ENCODE measurements at places on chromosomes 5 and 9.
A peak's percentile ranks its signal among the peaks of the same experiment; 100 is the strongest.

DNA sequence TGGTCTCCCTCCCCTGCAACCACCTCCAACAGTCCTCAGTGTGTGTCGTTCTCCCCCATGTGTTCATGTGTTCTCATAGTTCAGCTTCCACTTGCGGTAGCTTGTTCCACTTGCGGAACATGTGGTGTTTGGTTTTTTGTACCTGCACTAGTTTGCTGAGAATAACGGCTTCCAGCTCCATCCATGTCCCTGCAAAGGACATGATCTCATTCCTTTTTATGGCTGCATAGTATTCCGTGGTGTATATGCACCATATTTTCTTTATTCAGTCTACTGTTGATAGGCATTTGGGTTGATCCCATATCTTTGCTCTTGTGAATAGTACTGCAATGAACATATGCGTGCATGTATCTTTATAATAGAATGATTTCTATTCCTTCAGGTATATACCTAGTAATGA is 43.0 kb upstream of the ZFYVE16 start:
- DNase-seq, result no peak

DNA sequence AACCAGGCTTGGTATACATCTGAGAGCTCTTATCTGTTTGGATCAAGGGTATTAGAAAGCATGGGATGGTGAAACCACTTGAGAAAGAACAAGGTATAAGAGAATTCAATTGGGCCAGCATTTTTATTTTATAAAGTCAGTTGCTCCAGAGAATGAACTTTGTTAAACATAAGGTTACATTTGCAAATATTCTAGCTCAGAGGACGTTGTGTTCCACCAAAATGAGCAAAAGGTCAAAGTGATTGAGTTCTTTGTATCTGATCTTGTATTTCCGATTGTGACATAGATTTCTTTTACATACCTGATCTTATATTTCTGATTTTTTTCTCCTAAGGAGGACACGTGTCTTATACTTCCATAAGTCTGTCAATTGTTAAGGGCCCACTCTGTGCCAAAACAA is 8.6 kb upstream of the STARD4 start:
- no peak for DNase-seq

DNA sequence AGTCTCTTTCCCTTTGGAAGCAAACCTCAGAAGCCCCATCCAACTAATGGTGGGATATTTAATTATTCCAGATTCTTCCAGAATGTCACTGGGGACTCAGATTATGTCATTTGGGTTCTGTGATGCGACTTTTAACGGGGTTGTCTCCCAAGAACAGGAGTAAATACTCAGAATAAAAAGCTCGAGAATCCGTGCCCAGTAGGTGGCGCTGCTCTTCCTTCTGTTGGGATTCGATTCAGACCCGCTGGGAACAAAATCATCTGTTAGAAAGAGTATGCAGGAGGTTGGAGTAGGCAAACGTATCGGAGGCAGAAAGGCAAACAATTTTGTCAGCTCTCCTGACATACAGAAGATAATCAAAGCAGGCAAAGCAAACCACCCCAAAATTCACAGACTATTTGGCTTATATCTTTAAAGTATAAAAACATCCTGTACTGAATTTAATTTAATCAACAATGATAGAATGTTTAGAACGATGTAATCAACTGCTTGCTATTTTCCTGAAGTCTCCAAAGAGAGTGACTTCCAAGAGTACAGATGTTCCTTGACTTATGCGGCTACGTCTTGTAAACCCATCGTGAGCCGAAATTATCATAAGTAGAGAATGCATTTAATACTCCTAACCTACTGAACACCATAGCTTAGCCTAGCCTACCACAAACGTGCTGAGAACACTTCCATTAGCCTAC is 169.8 kb upstream of the RAI14 start:
- DNase-seq, result peak; percentile 86

GRCh38 chr9:125255781-125256391 is 5.7 kb upstream of the GAPVD1 start:
- DNase-seq, result no peak

DNA sequence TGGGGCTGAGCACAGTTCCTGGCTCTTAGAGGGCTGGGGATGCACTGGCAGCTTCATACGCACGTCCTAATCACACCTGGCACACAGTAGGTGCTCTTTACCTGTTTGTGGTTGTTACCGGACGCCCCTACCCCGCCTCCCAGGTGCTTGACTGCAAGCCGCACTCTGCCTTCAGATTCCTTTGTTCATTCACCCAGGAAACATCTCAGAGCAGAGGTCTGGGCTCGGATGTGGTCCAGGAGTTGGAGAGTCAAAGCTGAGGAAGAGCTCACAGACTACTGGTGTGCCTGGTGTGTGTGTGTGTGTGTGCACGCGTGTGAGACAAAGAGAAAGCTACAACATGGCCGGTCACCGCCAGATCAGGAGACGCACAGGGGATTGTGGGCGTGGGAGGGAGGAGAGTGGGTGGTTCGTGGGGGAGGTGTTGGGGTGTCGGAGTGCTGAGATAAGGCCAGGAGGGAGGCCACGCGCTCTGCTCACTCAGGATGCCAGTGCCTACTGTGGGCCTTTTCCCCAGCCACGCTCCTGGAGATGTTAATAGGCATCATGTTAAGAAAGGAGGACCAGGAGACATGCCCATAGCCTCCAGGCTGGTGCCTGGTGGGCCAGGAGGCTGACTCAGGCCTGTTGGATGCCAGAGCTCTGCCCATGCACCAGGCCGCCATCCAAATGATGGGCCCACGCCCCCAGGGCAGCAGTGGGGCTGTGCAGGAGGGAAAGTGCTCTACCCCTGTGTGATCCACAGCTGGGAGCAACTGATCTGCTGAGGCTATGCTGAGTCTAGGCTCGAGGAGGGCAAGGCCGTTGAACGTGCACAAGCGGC is 39.9 kb downstream of the CRB2 start:
- no peak for DNase-seq

DNA sequence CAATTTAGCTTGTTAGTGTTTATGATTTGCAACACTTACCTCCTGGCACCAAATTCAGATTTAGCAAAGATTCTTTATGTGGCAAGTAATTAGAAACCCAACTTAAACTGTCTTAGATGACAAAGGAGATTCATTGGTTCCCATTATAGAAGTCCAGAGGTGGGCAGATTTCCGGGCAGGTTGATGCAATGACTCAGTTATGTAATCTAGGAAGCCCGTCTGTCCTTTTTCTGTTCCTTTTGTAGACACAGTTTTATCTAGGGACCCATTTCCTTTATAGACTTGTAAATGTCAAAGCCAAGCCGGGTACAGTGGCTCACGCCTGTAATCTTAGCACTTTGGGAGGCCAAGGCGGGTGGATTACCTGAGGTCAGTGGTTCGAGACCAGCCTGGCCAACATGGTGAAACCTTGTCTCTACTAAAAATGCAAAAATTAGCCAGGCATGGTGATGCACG is 20.3 kb upstream of the ANKRD33B start:
- no peak for DNase-seq

DNA sequence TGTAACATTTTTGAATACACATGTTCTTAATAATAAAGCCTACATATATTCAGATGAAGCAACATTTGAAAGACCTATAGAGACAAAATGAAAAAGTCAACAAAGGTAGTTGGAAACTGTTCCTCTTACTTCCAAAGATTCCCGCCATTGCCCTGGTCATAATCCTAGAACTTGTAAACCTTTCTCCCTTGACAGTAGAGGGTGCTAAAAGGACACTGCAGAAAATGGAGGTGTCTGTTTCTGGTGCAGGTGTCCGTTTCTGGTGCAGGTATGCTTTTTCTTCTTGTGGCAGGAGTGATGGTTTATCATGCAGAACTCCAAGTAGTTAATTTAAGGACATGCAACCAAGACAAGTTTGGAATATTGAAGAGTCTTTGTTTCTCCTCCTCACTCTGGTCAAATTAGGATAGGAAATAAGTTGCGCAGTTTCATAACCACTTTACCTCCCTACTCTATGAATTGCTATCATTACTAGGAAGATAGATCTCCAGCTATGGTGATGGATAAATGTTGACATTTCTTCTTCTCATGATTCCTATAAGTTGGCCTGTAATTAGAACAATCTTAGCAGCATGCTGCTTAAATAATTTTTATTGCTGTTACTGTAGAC is 56.0 kb upstream of the FAM174A start:
- peak; percentile 7 for DNase-seq

GRCh38 chr9:27485158-27485557 is 38.9 kb upstream of the IFNK start:
- DNase-seq, result no peak

- peak; percentile 97 for DNase-seq
These were observed 51.7 kb downstream of the ZNF474 start for GRCh38 chr5:122180863-122181548.

DNA sequence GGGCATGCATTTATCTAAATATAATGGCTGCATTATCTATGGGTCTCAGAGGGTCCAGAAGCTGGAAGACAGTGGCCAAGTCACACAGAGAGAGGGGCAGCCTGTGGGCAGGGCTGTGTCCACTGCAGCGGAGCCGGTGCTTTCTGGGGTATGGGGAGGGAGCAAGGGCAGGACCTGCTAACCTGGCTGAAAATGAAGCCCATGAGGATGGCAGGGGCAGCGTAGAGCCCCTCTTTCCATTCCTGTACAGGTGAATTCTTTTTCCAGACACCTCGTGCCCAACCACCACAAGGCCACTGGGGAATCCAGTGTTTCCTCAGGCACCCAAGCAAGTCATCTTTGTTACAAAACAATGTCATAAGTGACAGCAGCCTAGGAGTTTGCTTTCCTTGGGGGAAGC is 305.9 kb upstream of the IRX4 start:
- DNase-seq, result no peak

GRCh38 chr9:26974927-26975326 is 18.7 kb downstream of the IFT74 start:
- no peak for DNase-seq

- peak; percentile 81 for DNase-seq
These were observed 66.3 kb upstream of the SPOCK1 start for GRCh38 chr5:137565450-137565849.

DNA sequence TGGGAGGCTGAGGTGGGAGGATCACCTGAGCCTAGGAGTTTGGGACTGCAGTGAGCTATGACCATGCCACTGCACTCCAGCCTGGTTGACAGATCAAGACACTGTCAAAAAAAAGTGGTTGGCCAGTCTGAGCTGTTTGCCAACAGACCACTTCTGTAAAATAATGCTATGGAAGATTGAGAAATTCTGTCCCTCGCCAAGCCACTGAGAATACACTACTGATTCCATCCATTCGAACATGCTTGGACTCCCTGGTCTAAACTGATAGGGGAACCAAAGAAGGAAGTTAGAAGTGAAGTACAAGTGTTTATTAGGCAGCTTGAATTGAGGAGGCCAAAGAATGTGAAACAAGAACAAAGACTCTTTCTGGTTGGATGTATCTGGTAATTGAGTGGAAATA is 27.2 kb downstream of the ENC1 start:
- no peak for DNase-seq

DNA sequence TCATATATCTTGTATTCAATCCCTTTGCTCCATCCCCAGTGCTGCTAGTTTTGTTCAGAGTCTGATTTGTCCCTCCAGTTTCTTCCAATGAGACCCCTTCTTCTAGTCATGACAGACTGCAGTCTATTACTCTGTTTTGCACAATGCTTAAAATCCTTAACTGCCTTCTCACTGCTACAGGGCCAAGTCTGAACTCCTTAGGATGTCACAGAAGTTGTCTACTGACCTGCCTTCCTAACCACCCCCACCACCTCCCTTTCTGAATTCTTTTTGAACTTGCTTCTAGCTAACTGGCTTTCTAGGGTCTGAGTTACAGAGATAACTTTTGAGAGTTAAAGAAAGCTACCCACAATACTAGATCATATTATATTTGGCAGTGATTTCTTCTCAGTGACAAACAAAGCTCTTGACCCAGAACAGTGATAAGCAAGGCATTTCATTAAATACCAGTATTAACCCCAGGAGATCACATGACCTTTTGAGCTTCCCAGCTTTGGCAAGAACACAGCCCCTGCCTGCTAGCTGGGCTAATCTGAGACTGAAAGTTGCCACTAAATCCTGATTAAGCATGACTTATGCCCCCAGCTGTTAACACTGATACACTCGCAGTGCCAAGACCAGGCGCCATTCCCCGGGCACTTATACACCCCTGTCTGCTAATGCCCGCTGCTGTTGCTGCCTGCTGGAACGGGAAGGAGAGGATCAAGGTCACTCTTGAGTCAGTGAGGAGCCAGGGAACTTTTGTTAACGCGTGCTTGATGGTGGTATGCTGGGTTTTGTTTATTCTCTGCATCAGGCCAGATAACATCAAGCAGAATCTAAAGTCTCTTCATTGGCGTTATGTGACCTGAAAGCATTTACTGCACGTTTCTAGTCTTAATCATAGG is 36.4 kb upstream of the ADAMTSL1 start:
- peak; percentile 77 for DNase-seq

DNA sequence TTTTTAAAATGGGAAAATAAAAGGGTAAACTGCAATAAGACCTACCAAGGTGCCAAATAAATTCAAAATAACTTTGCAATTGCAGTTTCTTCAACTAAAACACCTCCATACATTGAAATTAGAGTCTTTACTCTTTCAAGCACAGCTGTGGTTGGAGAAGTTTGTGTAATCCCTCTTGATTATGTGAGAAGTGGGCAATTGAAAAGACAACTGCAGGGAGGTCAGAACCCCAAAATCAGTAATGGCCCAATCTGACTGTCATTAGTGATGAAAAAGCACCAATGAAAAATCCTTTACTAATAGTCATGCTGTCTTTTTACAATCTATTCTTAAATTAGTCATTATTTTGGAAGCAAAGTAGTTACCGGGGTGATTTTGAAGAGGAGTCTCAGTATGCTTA is 116.7 kb upstream of the RGMB start:
- DNase-seq, result no peak

- DNase-seq, result no peak
These were observed 25.0 kb downstream of the STOM start for GRCh38 chr9:121345070-121345469.

GRCh38 chr9:65403721-65404120 is 118.7 kb upstream of the FOXD4L5 start:
- DNase-seq, result no peak

- no peak for DNase-seq
These were observed 79.5 kb upstream of the ZNF608 start for GRCh38 chr5:124825983-124826337.

GRCh38 chr9:122090287-122090883 is 2.7 kb downstream of the TTLL11 start:
- no peak for DNase-seq

DNA sequence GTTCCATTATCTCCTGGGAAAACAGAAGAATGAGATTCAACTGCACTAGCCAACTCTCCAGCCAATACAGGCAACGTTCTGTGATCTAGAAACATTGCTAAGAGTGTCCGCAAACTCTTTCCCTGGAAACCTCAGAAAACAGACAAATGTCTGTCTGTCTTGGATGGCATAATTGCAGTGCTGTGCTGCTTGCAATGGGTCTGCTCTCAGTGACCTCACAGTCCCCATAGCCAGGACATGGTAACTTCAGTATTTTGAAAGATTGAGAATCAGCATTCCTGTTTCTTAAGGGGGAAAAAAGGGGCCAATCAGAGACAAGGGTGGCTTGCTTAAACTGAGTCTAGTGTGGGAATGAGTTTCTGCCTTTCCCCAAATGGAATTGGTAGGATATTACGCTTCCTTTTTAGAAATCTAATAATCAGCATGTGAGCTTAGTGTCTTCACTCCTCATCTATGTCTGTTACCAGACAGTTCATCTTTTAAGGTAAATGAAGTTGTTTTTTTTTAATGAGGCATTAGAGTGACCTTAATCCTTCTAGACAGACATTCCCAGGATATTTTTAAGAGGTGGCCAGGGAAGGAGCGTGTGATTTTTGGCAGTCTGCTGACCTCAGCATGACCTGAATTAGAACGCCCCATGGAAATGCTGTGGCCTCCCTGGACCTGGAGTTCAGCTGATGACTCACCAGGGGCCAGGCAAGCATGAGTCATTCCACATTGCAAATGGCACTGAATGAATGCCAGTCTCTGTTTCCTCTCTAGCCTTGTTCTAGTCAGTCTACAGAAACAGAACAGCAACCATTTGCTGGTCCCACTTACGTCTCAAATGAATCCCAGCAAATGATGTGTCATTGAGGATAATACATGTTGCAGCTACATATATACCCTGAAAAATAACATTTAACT is 210.2 kb upstream of the ACTBL2 start:
- DNase-seq, result peak; percentile 93
